NCI-H345 (cell line): ENCODE measurements at places on chromosomes 7 and 10.
A peak's percentile ranks its signal among the peaks of the same experiment; 100 is the strongest.

- peak; percentile 24 for DNase-seq
Observed at GRCh38 chr10:126701526-126701925, 31.0 kb upstream of the C10orf90 start.

DNA sequence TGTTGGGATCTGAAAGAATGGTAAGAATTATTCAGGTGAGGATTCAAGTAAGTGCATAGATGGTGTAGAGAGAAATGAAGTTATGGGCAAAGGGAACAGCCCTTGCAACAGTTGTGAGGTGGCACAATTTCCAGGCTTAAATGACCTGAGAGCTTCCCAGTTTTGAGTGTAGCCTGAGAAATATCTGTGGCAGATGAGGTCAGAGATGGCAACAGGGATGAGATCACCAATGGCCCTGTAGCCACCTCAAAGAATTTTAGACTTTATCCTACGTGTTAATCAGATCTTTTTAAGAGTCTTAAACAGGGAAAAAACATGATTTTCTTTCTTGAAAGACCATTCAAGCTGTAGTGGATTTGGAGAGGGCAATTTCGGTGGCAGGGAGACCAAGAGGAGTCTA is 1.9 kb upstream of the NRF1 start:
- no peak for DNase-seq

GRCh38 chr7:17207220-17207619 is 91.2 kb upstream of the AHR start:
- no peak for DNase-seq

DNA sequence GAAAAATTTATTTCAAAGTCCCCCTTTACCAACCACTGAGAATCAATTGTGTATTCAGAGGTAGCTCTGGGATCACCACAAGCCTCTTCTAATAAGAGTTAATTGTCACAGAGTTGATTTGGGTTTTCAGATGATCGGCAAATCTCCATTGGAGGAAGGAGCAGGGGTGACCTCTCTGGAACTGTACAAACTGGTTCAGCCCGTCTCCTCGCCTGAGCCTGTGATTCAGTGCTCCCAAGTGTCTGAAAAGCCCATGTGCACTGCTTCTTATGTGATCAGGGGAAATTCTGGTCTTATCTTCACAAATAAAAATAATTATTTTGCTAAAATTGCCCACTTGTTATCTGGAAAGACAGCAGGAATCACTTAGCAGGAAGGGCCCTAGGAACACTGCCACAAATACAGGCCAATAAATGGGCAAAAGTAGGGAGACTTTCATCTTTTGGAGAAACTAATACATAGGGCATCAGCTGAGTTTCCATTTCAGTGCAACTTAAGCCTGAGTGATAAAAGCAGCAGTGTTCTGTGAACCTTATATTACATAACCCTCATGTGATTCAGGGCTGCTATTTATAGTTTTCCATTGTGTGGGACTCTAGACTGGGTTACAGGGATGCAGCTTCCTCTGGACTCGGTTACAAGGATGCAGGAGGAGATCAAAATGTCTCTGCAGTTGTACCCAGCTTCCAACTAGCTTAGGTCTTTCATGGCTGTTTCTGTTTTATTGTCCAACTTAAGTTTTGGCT is 32.3 kb downstream of the CDK1 start:
- DNase-seq: peak; percentile 14

DNA sequence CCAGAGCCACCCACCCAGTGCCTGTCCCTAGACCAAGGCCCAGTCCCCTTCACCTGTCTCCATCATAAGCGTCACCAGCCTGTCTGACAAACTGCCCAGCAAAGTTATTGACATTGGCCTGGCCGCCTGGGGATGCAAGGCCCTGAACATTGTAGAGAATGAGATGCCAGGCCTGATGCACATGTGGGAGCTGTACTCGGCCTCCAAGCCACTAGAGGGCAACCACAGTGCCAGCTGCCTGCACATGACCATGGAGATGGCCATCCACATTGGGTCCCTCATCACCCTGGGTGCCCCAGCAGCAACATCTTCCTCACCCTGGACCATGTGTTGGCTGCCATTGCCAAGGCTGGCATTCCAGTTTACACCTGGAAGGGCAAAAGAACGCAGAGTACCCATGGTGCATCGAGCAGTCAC is 63.7 kb upstream of the ANTXRL start:
- no peak for DNase-seq

DNA sequence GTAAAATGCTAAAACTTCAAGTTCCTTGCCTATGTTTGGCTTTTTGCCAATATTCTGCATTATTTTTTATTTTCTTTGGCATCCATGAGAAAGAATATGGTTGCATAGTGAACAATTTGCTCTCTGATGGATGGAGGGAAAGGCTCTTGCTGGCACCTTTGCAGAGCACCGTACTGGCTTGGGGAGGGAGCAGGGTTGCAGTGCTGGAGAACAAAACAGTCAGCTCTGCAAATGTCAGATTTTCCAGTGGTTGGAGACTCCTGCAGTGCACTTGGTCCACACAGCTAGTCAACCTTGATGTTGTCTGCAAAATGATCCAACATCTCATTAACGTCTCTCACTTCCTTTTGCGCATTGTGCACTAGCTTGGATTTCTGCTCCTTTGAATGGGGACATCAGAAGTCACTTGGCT is 100.8 kb downstream of the ANLN start:
- DNase-seq: no peak

DNA sequence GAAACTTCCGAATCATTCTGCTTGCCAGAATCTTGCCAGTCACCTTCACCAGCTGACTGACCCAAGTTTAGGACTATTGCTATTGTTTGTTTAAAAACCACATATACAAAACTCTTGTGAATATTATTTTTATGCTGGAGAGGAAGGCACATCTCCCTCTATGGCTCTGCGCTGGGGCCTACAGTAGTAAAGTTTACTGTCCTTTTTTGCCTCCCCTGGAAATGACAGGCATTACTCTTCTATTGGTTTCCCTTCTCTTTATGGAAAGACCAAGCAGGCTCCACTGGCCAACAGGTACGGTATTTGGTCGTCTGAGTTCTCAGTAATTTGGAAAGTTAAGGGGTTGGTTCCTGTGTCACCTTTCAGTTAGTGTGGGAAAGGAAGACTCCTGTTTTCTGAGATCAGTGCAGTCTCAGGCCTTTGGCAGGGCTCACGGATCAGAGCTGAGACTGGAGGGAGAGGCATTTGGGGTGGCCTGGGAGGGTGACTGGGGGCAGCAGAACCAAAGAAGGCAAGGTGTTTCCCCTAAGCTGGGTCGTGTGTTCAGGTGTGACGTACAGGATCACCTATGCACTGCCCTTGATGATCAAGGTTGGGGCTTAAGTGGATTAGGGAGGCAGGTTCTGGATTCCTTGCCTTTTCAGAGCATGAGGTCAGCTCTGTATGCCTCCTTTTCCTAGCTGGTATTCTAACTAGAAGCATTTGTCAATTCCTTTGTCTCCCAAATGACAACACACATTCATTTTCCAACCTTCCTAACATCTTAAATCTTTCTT is 16.0 kb upstream of the KIF5B start:
- no peak for DNase-seq
